Cortex of kidney (tissue), 1 donor: ENCODE measurements at places on chromosomes 13 and 19.

DNA sequence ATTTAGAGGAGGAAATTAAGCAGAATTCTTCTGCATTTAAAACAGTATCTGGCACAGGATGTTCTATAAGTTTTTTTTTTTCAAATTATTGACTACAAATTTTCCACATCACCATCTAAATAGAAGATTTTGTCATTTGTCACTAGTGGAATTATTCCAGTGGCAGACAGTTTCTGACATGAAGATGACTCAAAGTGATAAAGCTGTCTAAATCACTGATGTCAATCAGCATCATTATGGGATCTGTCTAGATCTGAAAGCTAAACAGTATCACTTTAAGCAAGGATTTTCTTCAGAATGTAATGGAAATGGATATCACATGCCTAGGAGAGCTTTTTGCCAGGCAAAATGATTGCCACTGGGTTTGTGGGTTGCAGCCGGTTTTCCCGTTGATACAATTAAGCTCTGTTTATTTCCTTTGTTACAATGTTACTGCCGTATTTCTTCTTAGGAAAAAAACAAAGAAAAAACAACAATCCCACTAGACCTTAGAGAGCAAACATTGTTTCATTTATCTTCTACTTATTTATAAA lies 1657.0 kb upstream of the PRR20A start:
- no peak for DNase-seq

DNA sequence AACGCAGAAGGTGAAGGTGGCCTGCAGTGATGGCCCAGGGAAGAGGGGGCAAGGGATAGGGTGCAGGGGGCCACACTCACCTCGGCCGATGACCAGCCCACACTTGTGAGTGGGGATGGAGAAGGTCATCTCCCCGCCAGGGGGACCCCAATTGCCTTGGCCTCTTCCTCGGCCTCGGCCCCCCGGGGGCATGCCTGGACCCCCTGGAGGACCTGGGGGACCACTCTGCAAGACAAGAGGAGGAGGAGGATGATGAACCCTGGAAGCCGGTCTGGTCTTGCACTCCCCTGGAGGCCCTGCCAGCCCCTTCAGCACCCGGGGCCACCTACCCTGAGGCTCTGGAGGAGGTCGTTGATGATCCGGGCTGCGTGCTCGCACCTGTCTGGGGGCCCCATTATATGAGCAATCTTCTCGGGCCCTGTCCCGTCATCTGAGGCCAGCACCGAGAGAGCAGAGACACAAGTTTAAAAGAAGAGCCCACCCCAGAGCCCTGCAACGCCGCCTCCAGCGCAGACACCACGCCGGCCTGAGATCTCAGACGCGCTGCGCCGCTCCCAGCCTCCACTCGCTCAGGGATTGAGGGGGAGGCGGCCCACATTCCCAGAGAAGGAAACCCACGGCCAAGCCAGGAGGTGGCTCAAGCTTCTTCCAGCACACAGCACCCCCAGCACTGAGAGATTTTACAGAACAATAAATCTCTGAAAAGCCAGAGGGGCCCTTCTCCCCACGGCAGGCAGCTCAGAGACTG lies 7.8 kb downstream of the KHSRP start:
- no peak for DNase-seq

DNA sequence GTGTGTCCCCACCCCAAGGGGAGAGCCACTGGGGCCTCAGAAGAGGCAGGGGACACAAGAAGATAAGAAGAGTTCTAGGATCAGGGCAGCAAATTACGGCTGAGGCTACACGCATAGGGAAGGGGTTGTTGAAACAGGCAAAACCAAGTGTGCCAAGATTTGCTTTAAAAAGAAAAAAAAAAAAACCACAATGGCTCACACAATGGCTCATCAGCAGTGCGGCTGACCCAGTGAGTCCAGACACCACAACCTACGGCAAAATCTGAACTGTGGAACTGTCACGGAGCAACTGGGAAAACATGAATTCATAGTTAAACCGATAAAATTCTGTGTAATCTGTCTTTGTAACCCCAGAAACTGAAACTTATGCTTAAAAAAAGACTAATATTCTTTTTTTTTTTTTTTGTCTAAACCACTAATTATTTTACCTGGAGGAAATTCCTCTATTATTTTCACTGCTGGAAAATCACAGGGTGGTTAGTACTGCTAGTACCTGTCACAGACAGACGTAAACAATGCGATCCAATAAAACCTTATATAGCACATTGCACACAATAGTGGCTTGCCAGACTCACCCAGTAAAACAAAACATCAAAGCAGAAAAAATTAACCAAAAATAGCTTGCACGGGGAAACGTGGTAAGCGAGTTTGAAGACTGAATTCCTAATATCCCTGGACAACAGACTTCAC lies 325.4 kb upstream of the TSHZ3 start:
- no peak for DNase-seq

DNA sequence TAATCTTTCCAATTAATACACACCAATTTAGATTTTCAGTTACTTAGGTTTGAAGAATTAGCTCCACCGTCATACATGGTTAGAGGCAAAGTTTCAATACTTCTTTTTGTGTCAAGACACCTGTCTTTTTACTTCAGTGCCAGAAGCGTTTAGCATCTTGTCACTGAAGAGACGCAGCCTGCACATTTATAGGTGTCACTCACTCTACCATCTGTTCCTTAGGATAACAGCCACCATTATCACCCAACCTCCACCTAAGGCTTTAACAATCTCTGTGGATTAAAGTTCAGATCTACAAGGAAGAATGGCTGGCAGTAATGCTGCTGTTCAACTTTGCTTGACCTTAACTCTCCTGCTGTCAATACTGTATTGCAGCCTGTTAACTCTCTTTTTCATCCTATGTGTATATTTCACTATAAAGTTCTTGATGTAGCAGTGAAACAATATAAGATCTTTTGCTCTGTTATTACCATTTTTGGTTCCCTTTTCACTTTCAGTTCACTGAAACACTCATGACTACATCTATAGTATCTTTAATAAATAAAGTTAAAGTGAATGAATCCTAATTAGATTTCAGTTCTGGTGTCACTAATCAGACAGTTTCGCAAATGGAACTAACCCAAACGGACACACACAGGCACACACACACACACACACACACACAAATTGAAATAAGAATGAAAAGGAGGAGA lies 435.6 kb downstream of the PCDH9 start:
- DNase-seq: no peak

DNA sequence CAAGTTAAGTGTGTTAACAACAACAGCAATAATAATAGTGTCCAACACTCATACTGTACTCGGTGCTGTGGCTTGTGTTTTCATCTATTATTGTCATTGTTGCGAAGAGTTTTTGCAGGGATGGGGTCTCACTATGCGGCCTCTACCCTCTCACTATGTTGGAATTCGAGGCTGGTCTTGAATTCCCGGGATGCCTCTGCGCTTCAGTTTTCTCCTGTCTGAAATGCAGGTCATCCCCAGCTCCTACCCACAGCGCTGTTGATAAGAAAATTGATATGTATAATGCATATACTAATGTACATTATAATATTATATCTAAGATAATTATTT lies 4.9 kb upstream of the SBK3 start:
- no peak for DNase-seq

GRCh38 chr13:68715651-68716050 lies 1392.0 kb upstream of the ATXN8OS start:
- DNase-seq: no peak

DNA sequence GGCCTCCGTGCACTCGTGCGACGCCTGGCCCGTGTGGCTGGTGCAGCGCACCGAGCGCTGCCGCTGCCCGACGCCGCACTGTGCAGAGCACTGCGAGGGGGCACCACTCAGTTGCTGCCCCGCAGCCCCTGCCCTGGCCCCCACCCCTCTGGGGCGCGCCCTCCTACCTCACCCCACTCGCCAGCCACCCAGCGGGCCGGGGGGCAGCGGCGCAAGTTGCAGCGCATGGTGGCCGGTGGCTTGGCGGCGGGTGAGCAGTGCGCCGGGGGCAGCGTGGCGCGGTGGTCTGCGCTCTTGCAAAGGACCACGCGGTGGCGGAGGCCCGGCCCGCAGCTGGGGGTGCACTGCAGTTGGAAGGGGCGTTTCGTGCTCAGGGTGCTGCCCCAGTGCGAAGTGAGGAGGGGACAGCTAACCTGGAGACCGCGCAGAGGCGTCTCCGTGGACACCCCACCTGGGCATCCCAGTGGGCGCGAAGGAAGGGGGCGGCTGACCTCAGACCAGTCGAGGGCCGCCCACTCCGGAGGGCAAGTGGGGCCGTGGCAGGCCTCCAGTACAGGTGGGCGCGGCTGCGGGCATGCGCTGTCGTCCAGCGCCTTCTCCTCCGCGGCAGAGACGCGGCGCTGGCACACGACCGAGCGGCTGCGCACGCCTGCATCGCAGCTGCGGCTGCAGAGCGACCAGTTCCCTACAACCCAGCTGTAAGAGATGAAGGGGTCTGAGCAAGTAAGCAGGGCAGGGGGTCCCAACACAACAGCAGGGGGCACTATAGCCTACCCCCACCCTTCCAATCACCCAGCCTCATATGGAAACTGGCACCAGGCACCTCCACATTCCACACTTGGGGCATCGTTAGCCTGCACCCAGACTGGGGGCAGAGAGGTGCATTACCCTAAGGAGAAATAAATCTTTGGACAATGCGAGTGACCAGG lies 8.0 kb upstream of the MYO1F start:
- DNase-seq: no peak
